ENCODE measurements at places on chromosomes 13 and 19. TPM values are rescaled to one million over a fixed set of nuclear protein-coding genes. Genes with fewer than 3 reads are reported as not detected.

GRCh38 chr13:24253520-24254145 is 55.7 kb upstream of the C1QTNF9 start:
- no peaks in the 10 kb centered on the region for H3K27me3 ChIP-seq
- H3K4me3 ChIP-seq, result no peak overlapping the region
- no peaks in the 10 kb centered on the region for H3K36me3 ChIP-seq
- no peaks in the 10 kb centered on the region for H3K4me1 ChIP-seq

- DNase-seq, result no peak
- no peaks in the 10 kb centered on the region for H3K36me3 ChIP-seq
- no peaks in the 10 kb centered on the region for H3K4me1 ChIP-seq
Measured at GRCh38 chr13:64371045-64371444, 2859.1 kb downstream of the PCDH9 start.

ATCAY gene
- polyA plus RNA-seq, result 0.13 TPM

- no peak overlapping the region for H3K27ac ChIP-seq
- no peak for DNase-seq
- H3K27me3 ChIP-seq, result no peaks in the 10 kb centered on the region
- peaks cover 2% of the 10 kb centered on the region for H3K36me3 ChIP-seq
- no peak overlapping the region for H3K4me3 ChIP-seq
Measured at GRCh38 chr13:41699759-41700158, 242.4 kb downstream of the RGCC start.

- no peak overlapping the region for H3K27ac ChIP-seq
- no peaks in the 10 kb centered on the region for H3K36me3 ChIP-seq
- no peak for DNase-seq
Measured at GRCh38 chr13:78597602-78597932, 5.8 kb downstream of the POU4F1 start.

GRCh38 chr13:33518452-33518851 is 232.9 kb upstream of the STARD13 start:
- H3K27me3 ChIP-seq, result no peaks in the 10 kb centered on the region
- DNase-seq, result peak; percentile 11
- H3K36me3 ChIP-seq, result no peaks in the 10 kb centered on the region
- peaks cover 18% of the 10 kb centered on the region for H3K4me1 ChIP-seq

DNA sequence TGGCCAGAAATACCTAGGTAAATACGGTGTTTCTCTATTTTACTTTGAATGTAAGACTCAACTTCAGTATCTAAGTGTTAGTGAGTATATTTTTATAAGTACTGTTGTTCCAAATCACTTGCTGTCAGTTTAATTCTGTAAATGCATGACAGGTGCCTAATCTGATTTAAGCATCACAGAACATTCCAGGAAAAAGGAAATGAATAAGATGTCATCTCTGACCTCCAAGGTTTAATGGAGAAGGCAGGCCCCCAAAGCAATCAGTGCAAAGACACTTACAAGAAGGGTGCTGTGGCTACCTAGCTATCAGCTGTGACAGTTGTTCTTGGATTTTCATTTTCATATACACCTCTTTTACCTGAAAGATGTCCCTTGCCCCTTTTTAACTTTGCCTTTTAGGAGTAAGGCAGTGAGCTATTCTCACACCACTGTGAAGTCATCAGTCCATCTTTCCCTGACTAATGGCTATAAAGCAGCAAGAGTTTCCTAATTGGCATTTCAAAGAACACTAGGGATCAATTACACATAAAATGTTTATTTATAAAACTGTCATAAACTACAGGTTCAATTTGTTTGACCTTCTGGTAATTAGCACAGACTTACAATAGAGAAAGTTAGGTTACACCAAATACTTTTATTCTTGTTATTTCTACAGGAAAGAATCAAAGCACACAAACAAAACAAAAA is 427.6 kb downstream of the SPRY2 start:
- no peaks in the 10 kb centered on the region for H3K36me3 ChIP-seq
- H3K27me3 ChIP-seq, result no peaks in the 10 kb centered on the region
- DNase-seq, result no peak
- no peak overlapping the region for H3K4me3 ChIP-seq
- H3K27ac ChIP-seq, result no peak overlapping the region

- no peak overlapping the region for H3K4me3 ChIP-seq
- H3K27me3 ChIP-seq, result no peaks in the 10 kb centered on the region
- peaks cover 2% of the 10 kb centered on the region for H3K4me1 ChIP-seq
Measured at GRCh38 chr13:23866420-23867026, 22.7 kb downstream of the MIPEP start.

GRCh38 chr13:99311137-99311536 is 3.9 kb upstream of the GPR183 start:
- DNase-seq, result no peak
- H3K4me3 ChIP-seq, result no peak overlapping the region
- H3K27me3 ChIP-seq, result no peaks in the 10 kb centered on the region
- H3K36me3 ChIP-seq, result peaks cover 4% of the 10 kb centered on the region

SULT2A1 gene
- 0.05 TPM for polyA plus RNA-seq

DNA sequence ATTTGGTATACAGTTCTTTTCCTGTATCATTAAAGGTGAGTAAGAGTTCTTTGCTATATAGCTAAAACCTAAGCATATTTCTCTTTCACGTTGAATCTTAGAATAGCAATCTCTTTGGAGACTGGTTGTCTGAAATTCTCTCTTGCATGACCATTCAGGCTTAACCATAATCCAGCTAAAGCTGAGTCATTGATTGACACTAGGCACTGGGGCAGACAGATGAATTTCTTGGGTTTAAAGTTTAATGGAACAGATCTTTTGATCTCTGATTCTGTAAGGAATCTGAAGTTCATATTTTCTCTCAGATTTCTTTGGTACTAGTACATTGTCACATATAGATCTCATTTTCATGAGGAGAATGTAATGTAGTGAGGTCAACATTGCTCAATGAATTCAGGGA is 397.3 kb upstream of the MIR17HG start:
- H3K36me3 ChIP-seq, result no peaks in the 10 kb centered on the region
- no peak overlapping the region for H3K4me3 ChIP-seq
- no peak overlapping the region for H3K27ac ChIP-seq
- H3K4me1 ChIP-seq, result no peaks in the 10 kb centered on the region
- no peaks in the 10 kb centered on the region for H3K27me3 ChIP-seq
- no peak for DNase-seq

- no peak overlapping the region for H3K4me3 ChIP-seq
- no peaks in the 10 kb centered on the region for H3K36me3 ChIP-seq
- H3K27ac ChIP-seq, result no peak overlapping the region
- DNase-seq, result no peak
- no peaks in the 10 kb centered on the region for H3K4me1 ChIP-seq
Measured at GRCh38 chr13:109870696-109871370, 84.5 kb upstream of the IRS2 start.

DNA sequence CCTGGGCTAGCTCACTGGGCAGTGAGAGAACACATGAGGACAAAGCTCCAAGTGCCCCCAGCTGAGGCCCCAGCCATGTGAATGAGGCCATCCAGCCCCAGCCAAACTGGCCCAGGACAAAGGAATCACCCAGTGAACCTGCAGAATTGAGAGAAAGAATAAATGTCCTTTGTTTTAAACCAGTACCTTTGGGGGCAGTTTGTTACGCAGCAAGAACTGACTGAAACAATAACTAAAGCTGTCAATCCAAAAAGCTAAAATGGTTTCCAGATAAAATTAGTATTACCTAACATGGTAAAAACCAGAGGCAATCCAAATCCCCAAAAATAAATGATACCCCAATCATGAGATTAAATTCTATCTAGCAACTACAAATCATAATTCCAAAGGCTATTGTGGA is 69.6 kb downstream of the ZNF557 start:
- H3K27ac ChIP-seq, result no peak overlapping the region
- H3K36me3 ChIP-seq, result peaks cover 40% of the 10 kb centered on the region
- no peak overlapping the region for H3K4me3 ChIP-seq
- H3K27me3 ChIP-seq, result no peaks in the 10 kb centered on the region
- no peaks in the 10 kb centered on the region for H3K4me1 ChIP-seq

FCHO1 gene
- polyA plus RNA-seq, result 1.3 TPM

GRCh38 chr13:40631605-40632004 is 34.8 kb downstream of the FOXO1 start:
- no peak for DNase-seq
- no peaks in the 10 kb centered on the region for H3K27me3 ChIP-seq
- H3K36me3 ChIP-seq, result no peaks in the 10 kb centered on the region
- no peak overlapping the region for H3K4me3 ChIP-seq
- H3K27ac ChIP-seq, result no peak overlapping the region

DNA sequence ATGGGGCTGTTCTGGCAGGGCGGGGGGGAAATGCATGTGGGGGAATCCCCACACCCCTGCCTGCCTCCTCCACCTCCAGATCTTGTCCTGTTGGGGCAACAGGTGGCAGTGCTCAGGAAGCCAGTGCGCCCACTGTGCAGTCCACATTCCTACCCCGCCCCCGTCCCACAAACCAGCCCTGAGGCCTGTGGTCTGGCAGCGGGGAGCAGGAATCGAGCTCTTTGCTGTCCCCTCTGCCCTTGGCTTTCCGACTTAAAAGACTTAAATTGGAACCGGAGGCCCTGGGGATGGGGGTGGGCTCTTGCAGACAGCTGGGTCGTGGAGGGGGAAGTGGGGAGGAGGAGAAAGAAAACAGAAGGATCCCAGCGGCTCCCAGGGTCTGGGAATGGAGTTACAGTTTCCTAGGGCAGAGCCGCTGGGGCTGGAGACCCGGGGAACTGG is 4.3 kb downstream of the NANOS3 start:
- H3K27ac ChIP-seq, result peak overlapping the region; percentile 78
- peaks cover 41% of the 10 kb centered on the region for H3K4me1 ChIP-seq
- H3K27me3 ChIP-seq, result no peaks in the 10 kb centered on the region
- no peak overlapping the region for H3K4me3 ChIP-seq

DNA sequence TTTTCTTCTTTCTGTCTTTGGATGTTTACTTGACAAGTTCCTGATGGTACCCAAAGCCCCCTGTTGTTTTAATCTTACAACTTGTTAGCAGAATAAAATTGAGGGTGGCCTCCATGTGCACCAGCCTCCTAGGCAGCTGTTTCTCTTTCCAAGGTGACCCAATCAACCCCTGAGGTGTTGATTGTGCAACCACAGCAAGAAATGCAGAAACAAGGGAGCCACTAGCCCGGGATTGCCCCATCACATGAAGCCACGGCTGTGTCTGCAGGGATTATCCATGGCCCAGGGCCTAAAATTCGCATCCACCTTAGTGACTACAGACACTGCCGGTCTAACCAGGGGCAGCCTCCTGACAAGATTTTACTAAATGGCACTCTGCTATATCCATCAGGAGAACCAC is 14.4 kb downstream of the CEACAM4 start:
- no peak overlapping the region for H3K4me3 ChIP-seq
- DNase-seq, result no peak
- H3K27me3 ChIP-seq, result no peaks in the 10 kb centered on the region
- H3K27ac ChIP-seq, result no peak overlapping the region

DNA sequence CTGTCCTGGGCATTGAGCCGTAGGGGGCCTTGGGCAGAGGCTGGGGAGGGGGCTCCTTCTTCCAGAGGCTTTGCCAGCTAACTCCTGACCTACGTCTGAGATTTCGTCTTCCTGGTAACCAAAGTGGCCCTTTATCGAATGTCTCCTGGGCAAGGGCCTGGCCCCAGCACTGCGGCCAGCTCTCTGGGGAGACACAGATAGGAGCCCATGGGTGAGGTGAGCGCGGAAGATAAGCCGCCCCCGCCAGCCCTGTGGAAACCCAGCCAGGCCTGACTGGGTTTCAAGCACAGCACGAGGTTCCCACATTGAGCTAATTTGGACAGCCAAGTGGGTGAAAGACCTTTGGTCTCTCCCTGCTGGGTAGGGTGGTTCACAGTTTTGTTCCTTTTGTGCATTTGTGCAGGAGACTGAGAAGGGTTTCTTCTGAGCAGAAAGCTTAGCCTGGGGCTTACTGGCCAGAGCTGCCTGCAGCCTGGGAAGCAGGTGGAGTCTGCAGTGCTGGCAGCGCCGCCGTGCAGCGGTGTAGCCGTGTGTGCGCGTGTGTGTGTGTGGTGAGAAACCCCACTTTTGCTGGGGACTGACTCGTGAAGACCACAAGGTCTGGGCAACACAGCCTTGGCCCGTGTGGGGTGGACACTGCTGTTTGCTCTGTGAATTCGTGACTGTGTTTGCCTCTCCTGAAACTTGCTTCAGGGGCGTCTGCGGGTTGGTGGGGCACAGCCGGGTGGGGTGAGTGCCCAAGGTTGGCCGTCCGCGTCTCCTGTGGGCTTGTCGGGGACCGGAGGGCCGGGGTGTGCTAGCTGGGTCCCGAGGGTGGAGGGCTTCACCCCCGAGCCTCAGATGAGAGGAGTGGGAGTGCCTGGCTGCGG is 2.5 kb downstream of the BSG start:
- peak overlapping the region; percentile 47 for H3K27ac ChIP-seq
- H3K4me1 ChIP-seq, result peaks cover 44% of the 10 kb centered on the region
- H3K36me3 ChIP-seq, result peaks cover 28% of the 10 kb centered on the region
- peak overlapping the region; percentile 10 for H3K4me3 ChIP-seq

GRCh38 chr19:18023622-18024251 is 15.8 kb downstream of the ARRDC2 start:
- no peaks in the 10 kb centered on the region for H3K36me3 ChIP-seq
- DNase-seq, result peak; percentile 95
- peaks cover 39% of the 10 kb centered on the region for H3K4me1 ChIP-seq
- H3K4me3 ChIP-seq, result no peak overlapping the region
- peak overlapping the region; percentile 81 for H3K27ac ChIP-seq

- no peak for DNase-seq
- H3K27me3 ChIP-seq, result no peaks in the 10 kb centered on the region
- no peaks in the 10 kb centered on the region for H3K36me3 ChIP-seq
- peaks cover 8% of the 10 kb centered on the region for H3K4me1 ChIP-seq
- no peak overlapping the region for H3K27ac ChIP-seq
- no peak overlapping the region for H3K4me3 ChIP-seq
Measured at GRCh38 chr13:25777509-25777908, 274.3 kb downstream of the SHISA2 start.

- peaks cover 22% of the 10 kb centered on the region for H3K36me3 ChIP-seq
- H3K4me1 ChIP-seq, result peaks cover 2% of the 10 kb centered on the region
- no peak for DNase-seq
- no peaks in the 10 kb centered on the region for H3K27me3 ChIP-seq
- H3K4me3 ChIP-seq, result no peak overlapping the region
Measured at GRCh38 chr13:41259875-41260501, 3.4 kb downstream of the MTRF1 start.

GRK1 gene
- polyA plus RNA-seq, result 0.29 TPM

EIF3K gene
- polyA plus RNA-seq, result 370 TPM

- no peaks in the 10 kb centered on the region for H3K4me1 ChIP-seq
- DNase-seq, result peak; percentile 1
- H3K4me3 ChIP-seq, result no peak overlapping the region
Measured at GRCh38 chr13:64697226-64697625, 2532.9 kb downstream of the PCDH9 start.

- no peak overlapping the region for H3K4me3 ChIP-seq
- H3K36me3 ChIP-seq, result no peaks in the 10 kb centered on the region
- no peaks in the 10 kb centered on the region for H3K27me3 ChIP-seq
- no peaks in the 10 kb centered on the region for H3K4me1 ChIP-seq
Measured at GRCh38 chr19:19749117-19749907, 16.4 kb upstream of the ZNF14 start.

ZNF284 gene
- 2.9 TPM for polyA plus RNA-seq

ZNF791 gene
- 7.5 TPM for polyA plus RNA-seq

GIPR gene
- 0.10 TPM for polyA plus RNA-seq

GRCh38 chr19:3095441-3096191 is 1.5 kb downstream of the GNA11 start:
- peak overlapping the region; percentile 90 for H3K4me3 ChIP-seq
- H3K27me3 ChIP-seq, result no peaks in the 10 kb centered on the region
- DNase-seq, result no peak
- H3K4me1 ChIP-seq, result peaks cover 58% of the 10 kb centered on the region
- H3K27ac ChIP-seq, result peak overlapping the region; percentile 47
- no peaks in the 10 kb centered on the region for H3K36me3 ChIP-seq

- peak; percentile 62 for DNase-seq
- peaks cover 2% of the 10 kb centered on the region for H3K27me3 ChIP-seq
- peak overlapping the region; percentile 47 for H3K27ac ChIP-seq
- H3K4me1 ChIP-seq, result no peaks in the 10 kb centered on the region
- H3K36me3 ChIP-seq, result no peaks in the 10 kb centered on the region
Measured at GRCh38 chr13:102707467-102707866, 12.6 kb upstream of the METTL21C start.

PRSS57 gene
- 1.2 TPM for polyA plus RNA-seq
